ENCODE measurements at places on chromosomes 2 and 18. TPM values are rescaled to one million over a fixed set of nuclear protein-coding genes. Genes with fewer than 3 reads are reported as not detected.

The FAM124B gene
- 0.36 TPM for total RNA-seq

DNA sequence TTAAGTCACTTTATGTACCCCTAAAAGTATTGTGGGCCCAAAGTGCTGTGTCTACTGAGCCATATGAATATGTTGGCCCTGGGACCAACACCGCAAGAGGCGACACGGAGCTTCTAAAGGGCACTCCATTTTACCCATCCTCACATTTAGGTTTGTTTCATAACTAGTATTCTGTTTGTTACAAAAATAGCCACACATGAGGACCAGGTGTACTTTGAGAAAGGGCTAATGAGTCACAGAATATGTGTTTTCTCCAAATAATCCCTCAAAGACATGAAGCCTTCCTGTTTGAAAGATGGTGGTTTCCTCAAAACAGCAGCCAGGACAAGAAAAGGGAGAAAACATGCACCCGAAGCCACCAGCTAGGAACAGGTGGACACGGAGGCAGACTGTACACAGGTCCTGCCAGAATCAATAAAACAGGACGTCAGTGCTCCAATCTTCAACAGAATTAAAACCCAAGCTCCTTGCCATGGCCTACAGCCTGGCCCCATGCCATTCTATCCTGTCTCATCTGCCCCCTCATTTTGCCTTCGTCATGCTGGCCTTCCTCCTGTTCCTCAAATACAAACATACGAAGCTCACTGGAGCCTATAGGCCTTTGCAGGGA lies 21.8 kb upstream of the GRB14 start:
- no peak for ATAC-seq

DNA sequence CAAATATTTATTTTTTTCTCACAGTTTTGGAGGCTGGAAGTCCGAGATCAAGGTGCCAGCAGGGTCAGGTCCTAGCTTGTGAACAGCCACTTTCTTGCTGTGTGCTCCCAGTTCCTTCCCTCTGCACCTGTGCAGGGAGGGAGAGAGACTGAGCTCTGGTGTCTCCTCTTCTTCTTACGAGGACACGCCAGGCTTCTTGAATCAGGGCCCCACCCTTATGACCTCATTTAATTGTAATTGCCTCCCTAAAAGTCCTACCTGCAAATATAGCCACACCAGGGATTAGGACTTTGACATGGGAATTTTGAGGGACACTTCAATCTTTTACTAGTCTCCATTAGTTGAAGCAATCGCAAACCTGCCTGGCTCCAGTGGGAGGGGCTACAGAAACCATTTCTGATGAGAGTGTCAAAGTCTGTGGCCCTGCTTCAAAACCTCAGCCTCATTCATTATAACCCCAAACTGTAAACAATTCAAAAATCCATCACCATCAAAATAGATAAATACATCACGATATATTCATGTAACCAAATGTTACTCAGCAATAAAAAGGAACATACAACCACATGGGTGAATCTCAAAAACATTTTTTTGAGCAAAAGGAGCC lies 18.2 kb upstream of the SEH1L start:
- ATAC-seq = peak; percentile 59

- ATAC-seq = no peak
These were observed 1077.3 kb upstream of the TMEFF2 start for GRCh38 chr2:193272011-193272410.

- no peak for ATAC-seq
These were observed 316.6 kb downstream of the RDH14 start for GRCh38 chr2:18243816-18244215.

The NT5DC4 gene
- total RNA-seq = not detected

The LCT gene
- not detected for total RNA-seq

- no peak for ATAC-seq
These were observed 191.1 kb upstream of the REV1 start for GRCh38 chr2:99680946-99681345.

The DSC2 gene
- total RNA-seq = 434 TPM

DNA sequence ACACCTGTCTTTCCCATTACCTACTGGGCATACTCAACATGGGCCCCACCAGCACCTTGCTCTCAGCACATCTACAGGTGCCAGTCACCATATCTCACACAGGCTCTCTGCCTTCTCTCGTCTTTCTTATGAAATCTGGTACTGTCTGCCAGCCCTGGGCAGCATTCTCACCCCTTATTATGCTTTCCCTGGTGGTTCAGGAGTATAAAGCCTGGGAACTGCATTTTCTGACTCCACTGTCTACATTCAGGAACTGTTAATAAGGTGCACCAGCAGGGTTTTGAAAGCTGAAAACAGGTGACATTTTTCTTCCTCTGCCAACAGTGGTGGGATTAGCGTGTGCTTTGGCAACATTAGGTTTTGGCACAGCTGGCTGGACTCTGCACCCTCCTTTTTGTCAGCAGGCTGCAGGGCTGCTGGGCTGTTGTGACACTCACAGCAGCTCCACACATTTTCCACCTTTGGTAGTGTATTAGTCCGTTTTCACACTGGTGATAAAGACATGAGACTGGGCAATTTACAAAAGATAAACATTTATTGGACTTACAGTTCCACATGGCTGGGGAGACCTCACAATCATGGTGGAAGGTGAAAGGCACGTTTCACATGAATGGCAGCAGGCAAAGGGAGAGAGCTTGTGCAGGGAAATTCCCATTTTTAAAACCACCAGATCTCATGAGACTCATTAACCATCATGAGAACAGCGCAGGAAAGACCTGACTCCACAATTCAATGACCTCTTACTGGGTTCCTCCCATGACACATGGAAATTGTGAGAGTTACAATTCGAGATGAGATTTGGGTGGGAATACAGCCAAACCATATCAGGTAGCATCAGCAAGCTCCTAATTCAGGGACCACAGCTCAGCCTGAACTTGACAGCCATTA lies 343.1 kb upstream of the LYPD1 start:
- no peak for ATAC-seq

The SH3BP4 gene
- total RNA-seq = 10.7 TPM

DNA sequence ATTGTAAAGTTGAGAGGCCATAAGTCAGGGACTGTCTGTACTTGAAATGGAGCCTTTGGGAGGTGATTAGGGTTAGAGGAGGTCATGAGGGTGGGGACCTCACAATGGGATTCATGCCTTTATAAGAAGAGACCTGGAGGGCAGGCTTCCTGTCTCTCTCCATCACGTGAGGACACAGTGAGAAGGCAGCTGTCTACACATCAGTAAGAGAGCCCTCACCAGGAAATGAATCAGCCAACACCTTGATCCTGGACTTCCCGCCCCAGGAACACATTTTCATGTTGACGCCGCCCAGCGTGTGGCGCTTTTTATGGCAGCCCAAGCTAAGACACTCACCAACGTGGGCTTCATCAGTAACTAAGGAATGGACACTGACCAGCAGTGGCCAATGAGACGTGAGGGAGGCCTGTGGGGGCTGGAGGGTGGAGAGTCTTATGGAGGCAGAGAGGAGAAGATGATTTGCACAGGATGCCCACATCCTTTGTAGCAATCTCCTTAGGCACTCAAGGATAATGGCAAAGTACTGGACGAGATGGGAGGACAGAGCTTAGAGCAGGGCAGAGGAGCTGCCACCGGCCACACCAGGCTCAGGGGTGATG lies 162.7 kb downstream of the EIPR1 start:
- ATAC-seq = no peak
